ENCODE measurements at places on chromosomes 3 and 15.

DNA sequence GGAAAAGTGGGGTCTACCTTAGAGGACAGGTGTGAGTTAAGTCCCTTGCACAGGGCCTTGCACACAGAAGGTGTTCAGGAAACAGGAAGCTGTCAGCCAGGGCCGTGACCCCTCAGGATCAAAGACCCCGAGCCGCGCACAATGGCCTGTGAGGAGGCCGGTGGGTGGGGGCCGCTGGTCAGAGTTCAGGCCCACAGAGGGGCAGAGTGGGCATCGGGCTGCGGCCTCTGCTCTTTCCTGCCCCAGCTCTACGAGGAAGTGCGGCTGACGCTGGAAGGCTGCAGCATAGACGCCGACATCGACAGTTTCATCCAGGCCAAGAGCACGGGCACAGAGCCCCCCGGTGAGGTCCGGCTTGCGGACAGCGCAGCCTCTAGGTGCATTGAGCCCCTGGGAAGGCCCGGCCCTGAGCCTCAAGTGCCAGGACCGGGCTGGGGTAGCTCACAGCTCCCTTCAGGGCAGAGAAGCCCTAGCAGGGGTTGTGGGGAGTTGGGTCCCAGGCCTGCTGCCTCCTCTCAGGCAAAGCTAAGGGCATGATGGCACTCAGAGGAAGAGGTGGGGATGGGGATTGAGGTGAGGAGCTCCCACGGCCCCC lies 37.2 kb downstream of the PSTPIP1 start:
- DNase-seq: peak; percentile 9

- no peak for DNase-seq
Observed at GRCh38 chr3:120198305-120198878, 86.6 kb downstream of the GPR156 start.

- DNase-seq: no peak
Observed at GRCh38 chr3:144743225-144743668, 771.6 kb downstream of the DIPK2A start.

GRCh38 chr15:39195961-39196486 lies 384.9 kb upstream of the THBS1 start:
- DNase-seq: no peak

DNA sequence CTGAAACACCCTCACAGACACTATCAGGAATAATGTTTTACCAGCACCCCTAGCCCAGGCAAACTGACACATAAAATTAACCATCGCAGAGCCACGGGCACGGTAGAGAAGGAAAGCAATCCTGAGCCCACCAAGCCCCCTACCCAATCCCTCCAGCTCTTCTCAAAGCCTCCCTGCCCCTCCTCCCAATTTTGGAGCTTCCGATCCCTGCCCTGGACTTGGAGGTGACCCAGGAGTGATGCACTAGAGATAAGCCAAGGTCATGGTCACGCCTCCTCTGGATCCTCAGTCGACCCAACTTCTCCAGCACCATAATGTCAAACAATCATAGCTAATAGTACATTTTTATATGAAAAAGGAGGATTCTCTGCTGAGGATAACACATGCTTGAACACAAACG lies 188.7 kb upstream of the NSMCE3 start:
- no peak for DNase-seq

DNA sequence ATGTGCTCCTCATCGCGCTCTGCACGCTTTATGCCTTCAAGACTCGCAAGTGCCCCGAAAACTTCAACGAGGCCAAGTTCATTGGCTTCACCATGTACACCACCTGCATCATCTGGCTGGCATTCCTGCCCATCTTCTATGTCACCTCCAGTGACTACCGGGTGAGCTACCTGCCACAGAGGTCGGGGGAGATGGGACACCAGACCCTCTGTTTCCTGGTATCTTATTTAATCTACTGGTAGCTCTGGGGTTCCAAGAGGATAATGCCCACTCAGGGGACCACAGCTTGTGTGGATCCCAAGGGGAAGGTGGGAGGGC lies 9.1 kb downstream of the GRM2 start:
- peak; percentile 12 for DNase-seq

DNA sequence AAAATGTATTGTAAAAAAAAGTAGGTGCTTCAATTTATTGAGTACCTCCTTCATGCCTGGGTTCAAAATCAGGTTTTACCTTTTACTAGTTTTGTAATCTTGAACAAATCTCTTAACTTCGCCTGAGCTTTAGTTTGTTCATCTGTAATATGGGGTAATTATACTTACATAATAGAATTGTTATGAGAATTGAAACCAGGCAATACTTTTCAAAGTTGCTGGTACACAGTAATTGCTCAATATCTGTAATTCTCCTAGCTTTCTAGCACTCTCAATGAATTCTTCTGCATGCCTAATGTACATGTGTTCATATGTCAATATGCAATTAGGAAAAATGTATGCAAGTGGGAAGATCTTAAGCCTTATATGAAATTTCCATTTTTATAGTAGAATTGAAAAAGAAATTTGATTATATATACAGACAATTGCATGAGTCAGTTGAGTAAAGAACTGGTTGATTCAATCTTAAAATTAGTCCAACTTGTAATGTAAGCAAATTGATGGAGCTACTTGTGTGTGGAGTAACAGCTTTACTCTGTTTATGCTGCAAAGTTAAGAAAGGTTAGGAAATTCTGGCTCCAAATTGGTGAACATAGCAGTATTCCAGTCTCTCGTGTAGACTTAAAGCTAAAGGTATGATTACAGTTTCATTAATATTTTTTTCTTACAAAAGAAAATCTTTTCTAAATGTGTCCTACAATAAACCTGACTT lies 4.1 kb downstream of the TNFSF10 start:
- no peak for DNase-seq

DNA sequence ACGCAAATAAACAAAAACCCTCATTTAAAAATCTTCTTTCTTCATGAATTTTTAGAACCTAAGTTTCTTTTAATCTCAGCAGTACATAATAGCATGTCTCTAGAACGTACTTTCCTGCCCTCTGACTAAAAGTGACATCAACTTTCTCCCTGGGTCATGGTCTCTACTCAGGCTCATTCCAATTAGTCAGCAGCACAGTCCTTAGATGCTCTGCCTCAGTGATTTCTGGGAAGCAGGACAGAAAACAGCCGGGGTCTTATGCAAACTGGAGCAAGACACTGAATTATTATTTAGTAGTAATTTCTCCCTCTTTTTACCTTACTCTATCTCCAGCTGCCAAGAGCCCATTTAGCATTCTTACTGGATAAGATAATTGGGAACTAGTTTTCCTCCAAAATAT lies 365.2 kb downstream of the TUSC7 start:
- DNase-seq: no peak

GRCh38 chr3:187183903-187184302 lies 13.4 kb upstream of the RTP1 start:
- no peak for DNase-seq

GRCh38 chr15:60121845-60122244 lies 117.7 kb downstream of the FOXB1 start:
- no peak for DNase-seq

All from activated CD8-positive, alpha-beta memory T cell treated with anti-CD3 and anti-CD28 coated beads, Interleukin-2, amount 50 U/mL, for 4 hours (primary cell).